Activated T-helper 1 cell treated with anti-CD3 and anti-CD28 coated beads, Interleukin-2, amount 50 U/mL, for 16 hours (primary cell): ENCODE measurements at places on chromosomes 3 and 15.

- DNase-seq, result no peak
Observed at GRCh38 chr15:62624547-62625378, 417.8 kb upstream of the TPM1 start.

GRCh38 chr15:52109559-52110451 is 2.8 kb downstream of the BCL2L10 start:
- DNase-seq, result no peak

GRCh38 chr3:13017361-13018042 is 55.7 kb downstream of the IQSEC1 start:
- DNase-seq, result no peak

GRCh38 chr15:40807888-40808461 is 702 bp upstream of the DNAJC17 start:
- no peak for DNase-seq

GRCh38 chr15:27928386-27928785 is 170.7 kb downstream of the OCA2 start:
- DNase-seq, result no peak

- no peak for DNase-seq
Observed at GRCh38 chr3:114649331-114649730, 355.5 kb downstream of the TIGIT start.

GRCh38 chr3:111854990-111855389 is 4.1 kb upstream of the PHLDB2 start:
- DNase-seq, result no peak

- no peak for DNase-seq
Observed at GRCh38 chr3:119237299-119237698, 3.4 kb downstream of the B4GALT4 start.

GRCh38 chr3:5239602-5240001 is 52.1 kb downstream of the EDEM1 start:
- no peak for DNase-seq

DNA sequence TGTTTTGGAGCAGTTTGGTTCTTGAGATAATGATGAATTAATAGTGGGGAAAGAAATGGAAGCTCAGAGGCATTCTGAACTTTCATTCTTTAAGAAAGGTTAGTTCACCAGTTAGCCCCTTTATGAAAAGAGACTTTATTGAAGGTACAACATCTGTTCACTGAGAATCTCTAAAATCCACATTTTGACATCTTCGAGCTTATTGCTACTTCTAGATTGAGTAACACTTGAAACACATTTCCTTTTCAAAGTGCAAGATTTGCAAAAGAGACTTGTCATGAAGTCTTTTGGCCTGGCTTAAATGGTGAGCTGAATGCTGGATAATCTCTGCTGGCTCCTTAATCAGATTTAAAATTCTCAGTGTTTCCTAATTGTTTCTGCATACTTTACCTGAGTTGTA is 42.3 kb downstream of the RAB8B start:
- DNase-seq, result no peak

DNA sequence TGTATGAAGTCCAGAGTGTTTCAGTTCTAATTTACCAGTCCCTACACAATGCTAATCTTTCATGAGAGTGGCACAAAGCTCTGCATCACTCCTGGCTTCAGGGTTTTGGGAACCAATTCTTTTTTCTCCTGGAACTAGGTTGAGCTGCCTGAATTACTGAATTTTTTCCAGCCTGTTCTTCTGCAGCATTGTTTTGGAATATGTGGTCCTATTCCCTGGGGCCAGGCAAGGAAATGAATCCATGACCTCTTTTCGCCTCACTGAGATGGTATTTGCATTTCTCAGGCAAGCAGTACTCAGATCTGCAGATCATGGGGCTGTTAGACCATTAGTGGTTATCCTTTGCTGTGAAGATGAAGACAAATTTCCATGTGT is 25.6 kb upstream of the GPR171 start:
- no peak for DNase-seq

DNA sequence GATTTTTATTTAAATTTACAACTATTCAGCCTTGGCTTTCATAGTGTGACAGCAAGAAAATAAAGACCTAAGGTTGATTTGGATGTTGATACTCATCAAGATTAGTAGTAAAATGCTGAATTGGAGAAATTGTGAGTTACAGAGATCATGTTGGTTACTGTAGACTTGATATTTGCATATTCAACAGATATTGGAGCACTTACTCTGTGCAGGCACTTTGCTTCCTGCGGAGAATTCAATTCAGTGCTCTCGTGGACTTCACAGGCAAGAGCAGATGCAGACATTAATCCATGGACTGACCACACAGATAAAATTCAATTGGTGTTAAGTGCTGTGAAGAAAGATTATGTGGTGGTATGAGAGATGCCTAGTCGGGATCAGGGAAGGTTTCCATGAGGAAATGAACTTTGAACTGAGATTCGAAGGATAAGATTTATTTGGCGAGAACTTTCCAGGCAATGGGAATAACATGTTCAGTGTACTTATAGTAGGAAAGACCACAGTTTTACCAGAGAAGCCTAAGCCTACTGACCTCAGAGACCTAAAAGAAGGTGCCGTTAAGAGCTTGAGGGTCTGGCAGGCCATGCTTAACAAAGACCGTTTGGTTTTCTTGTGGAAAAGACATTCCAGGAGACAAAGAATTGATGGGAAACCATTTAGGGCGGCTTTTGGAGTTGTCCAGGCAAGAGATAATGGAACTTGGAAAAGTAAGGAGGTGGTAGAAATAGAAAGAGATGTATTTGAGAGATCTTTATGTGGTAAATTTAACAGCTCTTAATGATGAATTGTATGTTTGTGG is 4.3 kb downstream of the SELENOT start:
- no peak for DNase-seq

DNA sequence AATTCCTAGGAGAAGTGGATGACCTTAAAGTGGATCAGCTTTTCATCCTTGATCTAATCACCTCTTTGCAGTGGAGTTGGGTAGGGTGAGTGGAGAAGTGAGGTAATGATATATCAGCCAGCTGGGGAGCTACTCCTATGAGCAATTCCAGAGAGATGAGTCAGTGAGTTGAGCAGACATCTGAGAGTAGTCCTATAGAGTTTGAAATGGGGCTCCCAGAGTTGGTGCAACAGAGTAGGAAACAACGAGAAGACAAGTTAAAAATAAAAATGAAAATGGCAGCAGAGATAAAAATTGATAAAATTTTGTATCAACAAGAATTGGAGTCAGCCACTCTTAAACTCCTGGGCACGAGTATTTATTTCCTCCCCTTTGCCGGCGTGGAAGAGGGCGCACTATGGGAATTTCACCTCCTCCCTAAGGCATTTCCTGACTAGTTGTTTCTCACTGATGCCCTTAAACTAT is 150.8 kb upstream of the DPH6 start:
- DNase-seq, result no peak

DNA sequence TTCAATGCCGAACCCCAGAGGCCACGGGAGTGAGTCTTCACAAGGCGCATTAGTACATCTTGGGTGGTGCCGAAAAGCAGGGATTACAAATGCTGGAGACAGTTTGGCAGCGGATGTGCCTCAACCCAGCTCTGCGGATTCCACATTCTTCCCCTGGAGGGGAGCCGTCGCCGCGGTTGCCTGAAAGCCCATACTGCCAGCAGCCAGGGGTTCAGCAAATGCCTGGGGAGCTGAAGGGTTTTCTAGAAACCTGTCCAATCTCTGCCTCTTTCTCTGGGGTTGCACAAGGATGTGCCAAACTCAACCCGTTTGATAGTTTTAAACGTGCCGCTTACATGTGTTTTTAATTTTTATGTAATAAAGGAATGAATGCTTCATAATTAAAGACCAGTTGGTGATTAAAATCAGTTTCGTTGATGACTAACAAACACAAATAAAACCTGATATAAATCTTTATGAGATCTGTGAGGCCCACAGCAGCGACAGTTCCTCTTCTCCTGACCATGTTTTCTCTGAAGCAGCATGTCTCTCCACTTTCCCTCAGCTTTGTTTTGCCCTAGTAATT is 74.6 kb upstream of the LEKR1 start:
- DNase-seq, result no peak

DNA sequence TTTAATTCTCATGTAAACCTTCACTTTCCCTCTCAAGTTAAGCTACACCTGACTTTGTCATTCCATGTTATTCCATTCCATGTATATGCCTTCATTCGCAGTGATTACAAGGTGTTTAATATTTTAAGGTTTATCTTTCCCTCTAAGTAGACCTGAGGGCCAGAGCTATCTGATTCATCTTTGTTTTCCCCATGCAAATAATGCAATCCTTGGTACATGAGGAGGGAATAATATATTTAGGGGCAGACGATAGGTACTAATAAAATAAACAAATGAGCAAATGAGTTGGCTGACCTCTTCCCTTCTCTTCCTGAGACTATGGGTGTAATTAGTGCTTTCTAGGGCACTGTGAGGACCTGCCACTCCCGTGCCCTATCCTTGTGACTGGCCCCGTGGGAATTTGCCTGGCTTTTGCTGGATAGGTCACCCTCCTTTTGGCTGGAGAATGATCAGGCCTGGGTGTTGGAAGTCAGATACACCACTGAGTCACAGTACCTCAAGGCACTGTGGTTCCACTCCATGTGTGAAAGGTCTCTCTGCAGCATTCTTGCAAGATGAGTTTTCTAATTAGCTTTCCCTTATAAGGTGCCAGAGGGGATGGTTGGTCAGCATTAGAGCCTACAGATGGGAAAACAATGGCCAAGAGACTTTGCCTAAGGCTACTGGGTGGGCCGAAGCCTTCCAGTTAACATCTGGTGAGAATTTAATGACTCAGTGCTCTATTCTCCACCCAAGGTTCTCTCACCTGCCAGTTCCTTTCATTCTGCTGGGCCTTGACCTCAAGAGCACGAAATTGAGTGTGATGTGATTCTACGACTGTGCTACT is 183.2 kb downstream of the P3H2 start:
- no peak for DNase-seq

DNA sequence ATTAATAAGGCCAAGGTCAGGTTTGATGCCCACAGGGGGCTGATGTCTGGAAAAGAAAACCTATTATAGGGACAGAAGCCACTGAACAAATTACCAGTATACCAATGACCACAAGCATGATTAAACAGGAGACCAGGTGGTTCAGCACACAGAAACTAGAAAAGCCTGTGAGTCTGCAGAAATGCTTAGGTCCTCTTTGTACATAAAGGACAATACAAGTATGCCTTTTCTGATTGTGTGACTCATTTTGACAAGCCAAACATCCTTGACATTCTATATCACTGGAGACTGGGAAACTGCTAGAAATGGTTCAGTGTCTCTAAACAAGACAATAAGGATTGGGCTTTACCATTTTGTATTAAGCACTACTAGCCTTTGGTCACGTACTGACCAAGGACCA is 113.2 kb upstream of the MYO5C start:
- DNase-seq, result no peak

GRCh38 chr3:52090933-52091468 is 34.6 kb upstream of the DUSP7 start:
- no peak for DNase-seq

GRCh38 chr3:56771376-56771775 is 30.4 kb downstream of the ARHGEF3 start:
- no peak for DNase-seq

- no peak for DNase-seq
Observed at GRCh38 chr3:55476515-55476914, 10.6 kb downstream of the WNT5A start.

GRCh38 chr3:149333176-149333859 is at the start of gene TM4SF18:
Gene TM4SF18, minus strand, starts transcription at chr3:149333636. Its CDS starts 254 bp downstream, at chr3:149333382.
- no peak for DNase-seq

GRCh38 chr3:186487819-186488218 is 56.4 kb downstream of the CRYGS start:
- no peak for DNase-seq

GRCh38 chr15:29821416-29822099 is 710 bp downstream of the TJP1 start:
- no peak for DNase-seq

GRCh38 chr15:99176757-99177156 is 71.9 kb downstream of the SYNM start:
- DNase-seq, result no peak

DNA sequence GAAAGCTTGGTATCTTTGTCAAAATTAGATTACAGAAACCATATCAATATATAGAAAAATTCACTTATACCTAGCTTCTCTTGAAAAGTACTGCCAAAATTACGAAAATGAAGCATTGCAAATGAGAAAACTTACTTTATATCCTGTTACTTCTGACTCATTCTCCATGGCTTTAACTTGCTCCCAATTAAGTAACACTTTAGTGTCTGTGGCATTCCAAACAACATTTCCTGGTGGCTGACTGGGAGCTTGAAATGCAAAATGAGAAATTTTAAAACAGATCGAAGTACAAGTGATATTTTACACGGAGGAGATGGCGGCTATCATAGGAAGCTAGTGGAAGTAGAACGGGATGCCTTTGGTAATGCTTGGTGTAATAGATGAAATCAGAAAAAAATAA is 347.3 kb downstream of the CNTN3 start:
- DNase-seq, result no peak

GRCh38 chr3:123314359-123315270 is 112.9 kb downstream of the SEC22A start:
- no peak for DNase-seq

DNA sequence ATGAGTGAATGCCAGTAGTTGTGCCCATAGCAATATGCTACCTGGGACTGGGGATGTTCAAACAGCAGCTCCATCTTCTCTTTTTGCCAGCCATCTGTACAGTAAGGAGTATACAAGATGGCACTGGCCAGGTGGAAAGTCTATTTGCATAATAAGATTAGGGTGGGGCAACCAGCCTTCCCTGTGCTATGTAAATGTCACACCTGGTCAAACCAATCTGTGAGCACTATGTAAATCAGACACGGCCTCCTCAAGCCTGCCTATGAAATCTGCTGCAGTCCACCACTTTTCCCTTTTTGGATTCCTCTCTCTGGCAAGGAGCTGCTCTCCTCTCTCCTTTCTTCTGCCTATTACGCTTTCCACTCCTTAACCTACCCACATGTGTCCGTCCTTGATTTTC is 53.0 kb downstream of the C3orf80 start:
- no peak for DNase-seq

GRCh38 chr3:15886521-15886920 is 88.7 kb upstream of the ANKRD28 start:
- no peak for DNase-seq

GRCh38 chr15:84727429-84727828 is 11.5 kb upstream of the SEC11A start:
- no peak for DNase-seq

DNA sequence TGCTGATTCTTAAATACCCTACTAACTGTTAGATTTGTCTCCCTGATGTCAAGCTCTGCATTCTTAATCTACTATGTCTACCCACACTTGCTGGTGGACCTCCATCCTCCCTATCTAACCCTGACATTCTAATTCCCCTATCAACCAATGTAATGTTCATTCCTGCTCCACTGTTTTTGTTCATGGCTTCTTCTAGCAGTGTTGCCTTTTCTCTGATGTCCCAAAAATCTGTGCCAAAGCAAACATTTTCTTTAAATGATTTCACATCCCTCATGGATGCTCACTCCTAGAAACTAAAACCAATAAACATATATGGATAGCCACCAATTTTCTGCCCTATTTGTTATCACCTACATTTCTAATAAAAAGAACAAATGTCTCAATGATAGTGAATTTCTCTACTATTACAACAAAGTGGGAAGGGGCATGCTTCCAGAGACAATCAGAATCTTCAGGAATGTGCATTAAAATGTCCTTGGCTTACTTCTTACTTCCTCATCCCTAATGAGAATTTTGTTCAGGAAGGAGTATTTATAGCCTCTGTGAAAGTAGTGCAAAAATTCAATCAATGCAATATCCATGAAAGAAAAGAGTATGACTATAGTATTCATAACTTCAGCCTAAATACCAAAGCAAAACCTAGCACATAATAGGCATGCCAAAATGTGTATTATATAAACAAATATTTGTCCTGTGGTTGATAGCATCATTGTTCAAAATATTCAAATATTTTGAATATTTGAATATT is 273.3 kb downstream of the ZNF385D start:
- DNase-seq, result no peak

- DNase-seq, result no peak
Observed at GRCh38 chr3:125281381-125281780, 68.8 kb upstream of the SLC12A8 start.
